NCI-H1436 treated with DMSO at 0.1 percent for 48 hours (cell line): ENCODE measurements at places on chromosomes 2 and 18.

DNA sequence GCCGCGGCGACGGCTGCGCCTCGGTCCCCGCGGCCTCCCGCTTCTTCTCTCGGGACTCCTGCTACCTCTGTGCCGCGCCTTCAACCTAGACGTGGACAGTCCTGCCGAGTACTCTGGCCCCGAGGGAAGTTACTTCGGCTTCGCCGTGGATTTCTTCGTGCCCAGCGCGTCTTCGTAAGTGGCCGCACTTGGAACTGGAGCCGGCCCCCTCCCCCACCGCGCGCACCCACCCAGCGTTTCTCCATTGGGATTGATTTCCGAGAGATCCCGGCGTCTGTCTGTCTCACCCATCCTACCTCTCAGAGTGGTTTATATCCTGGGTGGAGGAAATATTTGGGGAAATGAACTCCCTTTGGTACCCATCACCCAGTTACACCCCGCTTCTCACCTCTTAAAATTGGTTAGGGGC lies 498 bp downstream of the ITGAV start:
- no peak for DNase-seq

DNA sequence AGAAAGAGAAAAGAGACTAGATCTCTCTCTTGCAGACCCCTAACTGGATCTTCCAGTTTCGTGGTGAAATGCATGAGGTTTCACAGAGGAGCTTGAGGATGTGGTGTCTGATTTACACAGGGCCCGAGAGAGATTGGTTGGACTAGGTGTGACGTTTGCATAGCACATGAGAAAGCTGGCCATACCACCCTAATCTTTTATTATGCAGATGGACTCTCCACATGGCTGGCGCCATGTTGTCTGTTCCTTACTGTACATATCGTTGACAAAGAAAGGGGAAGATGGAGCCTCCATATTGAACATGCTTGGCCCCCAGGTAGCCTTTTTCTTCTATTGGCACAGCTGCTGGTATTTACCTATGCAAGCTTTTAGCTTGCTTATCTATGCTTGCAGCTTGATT lies 27.5 kb upstream of the PGAP1 start:
- peak; percentile 44 for DNase-seq

DNA sequence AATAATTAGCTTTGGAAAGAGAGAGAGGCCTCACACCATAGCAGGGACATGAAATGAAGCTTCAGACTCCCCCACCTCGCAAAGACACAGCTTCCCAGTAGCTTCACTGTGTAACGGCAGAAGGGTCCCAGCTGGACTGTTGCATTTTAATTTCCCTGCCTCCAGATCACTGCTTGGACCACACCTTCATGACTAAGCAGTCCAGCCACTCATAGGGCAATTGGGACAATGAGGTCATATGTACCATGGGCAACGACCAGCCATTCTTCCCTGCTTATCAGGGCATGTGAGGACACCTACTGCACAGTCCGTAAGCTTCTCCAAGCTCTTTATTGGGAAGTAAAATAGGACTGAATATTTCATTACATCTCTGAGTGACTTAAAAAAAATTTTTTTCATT lies 183.0 kb downstream of the MREG start:
- no peak for DNase-seq

- no peak for DNase-seq
Observed at GRCh38 chr18:21991081-21991534, 178.3 kb upstream of the GATA6 start.

DNA sequence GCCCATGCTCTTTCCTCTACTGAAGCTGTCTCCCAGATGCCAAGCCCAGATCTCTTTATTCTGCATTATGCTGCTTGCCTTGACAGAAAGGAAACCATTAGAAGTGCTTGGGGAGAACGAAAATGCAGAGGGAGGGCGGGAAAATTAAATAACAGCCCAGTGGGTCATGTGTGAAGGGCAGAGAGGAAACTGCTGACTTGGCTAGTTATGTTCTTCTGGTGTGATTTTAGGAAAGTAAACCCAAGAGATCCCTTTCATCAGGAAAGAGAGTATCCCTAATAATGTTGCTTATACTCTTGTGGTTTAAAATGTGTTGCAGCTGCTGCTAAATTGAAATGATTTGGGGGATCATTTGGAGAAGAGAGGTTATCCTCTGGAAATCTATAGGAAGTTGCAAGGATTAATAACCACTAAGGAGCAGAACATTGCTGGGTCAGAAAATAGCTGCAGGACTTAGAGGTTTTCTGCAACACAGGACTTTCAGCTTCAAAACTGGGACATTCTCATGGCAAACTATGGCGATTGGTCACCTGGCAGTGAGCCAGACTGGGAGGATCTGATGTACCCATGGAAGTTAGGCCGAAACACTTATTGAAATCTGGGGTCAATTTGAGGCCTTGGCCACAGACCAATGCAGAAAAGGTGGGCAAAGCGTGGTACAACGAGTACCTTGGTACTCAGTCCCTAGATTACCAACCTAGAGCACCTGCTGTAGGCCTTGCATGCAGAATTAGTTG lies 172.2 kb downstream of the TMEM247 start:
- DNase-seq: no peak

GRCh38 chr2:64803776-64804175 lies 150.1 kb upstream of the SERTAD2 start:
- DNase-seq: no peak

GRCh38 chr2:237541243-237541642 lies 25.1 kb upstream of the PRLH start:
- no peak for DNase-seq

GRCh38 chr2:238702276-238703052 lies 145.4 kb upstream of the TWIST2 start:
- DNase-seq: no peak

GRCh38 chr2:213238753-213239495 lies 45.3 kb upstream of the SPAG16 start:
- DNase-seq: no peak

GRCh38 chr18:44927127-44927849 lies 246.6 kb downstream of the SETBP1 start:
- DNase-seq: no peak

GRCh38 chr2:32742376-32742775 lies 114.5 kb downstream of the TTC27 start:
- no peak for DNase-seq

DNA sequence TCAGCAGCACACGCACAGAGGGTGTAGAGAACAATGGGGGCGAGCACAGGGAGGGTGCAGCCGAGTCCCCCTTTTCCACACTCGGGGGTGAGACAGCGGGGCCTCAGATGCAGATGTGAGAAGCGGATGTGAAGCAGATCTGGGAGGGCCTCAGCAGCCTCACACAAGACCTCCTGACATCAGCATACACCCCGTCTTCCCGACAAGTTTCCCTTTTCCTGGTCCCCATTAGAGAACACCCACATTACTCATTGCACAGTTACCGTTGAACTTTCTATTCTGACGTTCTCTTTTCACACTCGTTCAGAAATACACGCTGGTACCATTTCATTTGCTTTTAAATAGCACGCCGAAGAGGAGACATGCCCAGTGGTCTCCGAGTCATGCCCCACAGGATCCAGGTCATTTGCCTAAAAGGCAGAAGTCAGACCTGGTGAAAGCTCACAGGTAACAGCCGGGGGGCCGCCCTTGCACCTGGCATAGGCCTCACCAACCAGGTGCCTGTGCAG lies 129.5 kb upstream of the ID2 start:
- no peak for DNase-seq

GRCh38 chr18:55539240-55539639 lies 48.8 kb downstream of the TCF4 start:
- DNase-seq: no peak

DNA sequence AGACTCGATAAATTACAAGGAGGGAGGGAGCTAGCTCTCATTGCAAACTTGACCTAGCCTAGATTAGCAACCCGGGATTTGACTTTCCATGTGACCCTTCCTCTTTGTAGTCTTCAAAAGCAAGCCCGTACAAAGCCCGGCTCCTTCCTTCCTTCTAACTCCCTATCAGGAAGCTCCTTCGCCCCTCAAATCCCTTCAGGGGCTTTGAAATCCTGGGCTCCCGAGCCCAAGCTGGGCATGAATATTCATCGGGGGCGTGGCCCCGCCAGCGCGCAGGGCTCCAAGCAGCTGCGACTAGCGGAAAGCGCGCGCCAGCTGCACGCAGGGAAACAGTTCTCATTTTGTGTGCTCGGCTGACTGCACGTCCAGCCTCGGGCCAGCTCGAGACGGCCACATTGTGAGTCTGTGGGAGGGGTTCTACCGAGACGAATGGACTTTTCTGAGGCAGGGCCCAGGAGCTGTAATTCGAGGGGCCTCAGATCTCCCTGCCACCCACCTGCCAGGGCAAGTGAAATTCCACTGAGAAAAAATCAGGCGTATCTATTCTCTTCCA lies 84.0 kb upstream of the PELI1 start:
- peak; percentile 53 for DNase-seq

DNA sequence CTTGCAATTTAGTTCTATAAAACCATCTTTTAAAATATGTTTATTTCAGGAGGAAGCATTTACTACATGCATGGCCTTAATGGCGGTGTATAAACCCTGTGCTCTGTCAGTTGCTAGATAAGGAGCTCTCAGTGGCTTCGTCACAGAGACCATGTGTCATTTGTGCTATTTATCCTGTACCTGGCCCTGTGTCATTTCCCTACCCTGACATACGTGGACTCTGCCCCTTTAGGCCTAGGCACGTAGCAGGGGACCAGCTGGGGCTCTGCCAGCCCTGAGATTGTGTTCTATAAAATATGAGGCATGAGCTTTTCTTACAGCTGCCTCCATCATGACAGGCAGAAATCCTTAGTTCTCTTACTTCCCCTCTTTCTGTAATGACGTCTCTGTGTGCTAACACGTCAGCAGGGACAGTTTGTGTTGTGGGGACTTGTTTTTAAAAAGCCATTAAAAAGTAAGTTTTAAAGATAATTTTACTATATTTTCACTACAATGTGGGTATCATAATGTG lies 88.0 kb downstream of the ITGB1BP1 start:
- no peak for DNase-seq

DNA sequence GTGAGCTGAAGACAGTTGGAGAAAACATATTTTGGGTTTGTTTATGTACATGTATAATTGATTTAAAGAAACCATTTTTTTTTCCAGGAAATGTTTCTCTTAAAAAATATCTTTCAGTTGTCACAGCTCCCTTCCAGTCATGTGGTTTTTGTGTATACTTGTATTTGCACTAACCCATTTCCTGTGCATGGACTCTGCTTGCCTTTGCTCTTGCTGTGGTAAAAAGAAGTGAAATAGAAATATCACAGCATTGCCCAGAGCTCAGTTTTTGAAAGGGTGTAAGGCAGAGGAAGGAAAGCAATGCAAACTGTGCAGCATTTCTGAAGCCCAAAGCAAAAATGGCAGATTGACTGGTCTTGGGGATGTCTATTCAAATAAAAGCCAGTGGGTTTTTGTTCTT lies 10.4 kb upstream of the DOCK10 start:
- DNase-seq: no peak

DNA sequence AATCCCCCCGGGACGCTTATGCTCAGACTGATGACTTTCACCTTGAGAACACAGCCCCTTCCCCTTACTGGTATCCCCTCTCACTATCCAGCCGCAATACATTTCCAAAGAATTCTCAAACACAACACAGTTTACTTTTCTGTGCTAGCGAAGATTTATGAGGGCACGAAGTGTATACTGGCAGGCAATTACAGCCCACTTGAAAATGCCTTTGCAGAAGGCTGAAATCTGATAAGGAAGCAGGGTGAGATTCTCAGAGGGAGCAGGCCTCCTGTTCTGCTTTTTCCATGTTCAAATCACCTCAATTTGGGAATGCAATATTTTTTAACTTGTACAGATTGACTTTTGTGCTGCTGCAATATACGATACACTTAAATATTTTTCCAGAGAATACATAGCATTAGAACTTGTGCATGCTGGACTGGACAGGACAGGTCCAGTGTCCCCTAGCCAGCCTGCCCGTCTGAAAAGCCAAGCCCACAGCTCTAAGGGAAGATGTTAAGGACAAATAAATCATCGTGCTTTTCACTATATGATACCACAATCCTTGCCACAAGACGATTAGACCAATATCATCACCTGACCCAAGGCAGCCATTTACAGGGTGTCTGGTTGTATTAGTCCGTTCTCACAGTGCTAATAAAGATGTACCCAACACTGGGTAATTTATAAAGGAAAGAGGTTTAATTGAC lies 262.1 kb downstream of the EPHA4 start:
- DNase-seq: no peak

DNA sequence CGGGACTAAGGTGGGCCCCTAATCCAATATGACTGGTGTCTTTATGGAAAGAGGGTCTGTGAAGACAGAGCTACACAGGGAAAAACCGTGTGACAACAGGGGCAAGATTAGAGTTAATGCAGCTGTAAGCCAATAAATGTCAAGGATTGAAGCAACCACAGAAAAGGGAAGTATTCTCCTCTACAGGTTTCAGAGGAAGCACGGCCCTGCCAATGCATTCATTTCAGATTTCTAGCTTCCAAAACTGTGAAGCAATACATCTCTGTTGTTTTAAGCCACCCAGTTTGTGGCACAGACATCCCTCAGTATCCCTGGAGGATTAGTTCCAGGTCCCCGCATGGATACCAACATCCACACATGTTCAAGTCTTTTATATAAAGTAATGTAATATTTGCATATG lies 48.8 kb downstream of the SPP2 start:
- DNase-seq: no peak

DNA sequence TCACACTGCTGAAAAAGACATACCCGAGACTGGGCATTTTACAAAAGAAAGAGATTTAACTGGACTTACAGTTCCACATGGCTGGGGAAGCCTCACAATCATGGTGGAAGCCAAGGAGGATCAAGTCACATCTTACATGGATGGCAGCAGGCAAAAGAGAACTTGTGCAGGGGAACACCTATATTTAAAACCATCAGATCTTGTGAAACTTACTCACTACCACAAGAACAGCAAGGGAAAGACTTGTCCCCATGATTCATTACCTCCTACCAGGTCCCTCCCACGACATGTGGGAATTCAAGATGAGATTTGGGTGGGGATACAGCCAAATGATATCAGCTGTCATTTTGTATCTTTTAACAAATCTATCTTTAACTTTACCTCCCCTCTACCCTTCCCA lies 251.1 kb upstream of the RASGRP3 start:
- no peak for DNase-seq

DNA sequence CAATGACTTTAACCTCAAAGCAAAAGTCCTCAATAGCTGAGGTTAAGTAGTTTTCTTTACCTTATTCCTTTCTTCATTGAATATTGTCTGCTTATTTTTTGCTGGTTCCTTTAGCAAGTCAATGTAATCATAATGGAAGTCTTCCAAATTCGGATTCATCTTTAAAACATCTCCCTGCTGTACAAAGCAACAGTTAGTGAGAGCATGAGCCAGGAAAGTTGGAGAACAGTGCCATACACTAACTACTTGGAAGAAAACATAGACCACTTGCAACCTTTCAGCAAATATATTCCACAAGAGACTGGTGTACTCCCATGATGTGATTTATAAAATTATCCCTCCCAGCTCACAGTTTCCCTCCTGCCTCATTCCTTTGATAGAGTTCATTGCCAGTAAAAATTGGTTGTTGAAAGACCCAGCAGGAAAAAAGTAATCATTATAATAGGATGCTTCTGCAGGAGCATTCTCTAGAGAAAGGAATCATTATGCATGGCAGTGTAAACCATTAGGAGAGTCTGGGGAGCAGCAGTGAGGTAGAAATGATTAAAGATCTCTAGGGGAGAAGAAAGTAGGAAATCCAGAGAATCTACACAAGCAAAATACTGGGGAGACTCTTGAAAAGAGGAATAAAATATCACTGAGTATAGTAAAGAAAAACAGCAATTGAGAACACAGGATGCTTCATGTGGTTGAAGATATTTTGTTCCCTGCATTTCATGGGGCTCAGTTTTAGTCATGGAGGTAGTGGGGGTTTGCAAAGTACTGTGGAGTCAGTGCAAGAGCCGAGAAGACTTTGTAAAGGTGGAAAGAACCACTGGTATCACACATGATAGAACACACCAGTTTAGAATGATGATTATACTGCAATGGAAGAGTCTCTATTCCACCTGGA lies 38.6 kb upstream of the TTN start:
- DNase-seq: no peak

GRCh38 chr2:47310801-47311560 lies 92.0 kb upstream of the MSH2 start:
- DNase-seq: no peak
